ENCODE measurements at places on chromosomes 12 and 14. TPM values are rescaled to one million over a fixed set of nuclear protein-coding genes. Genes with fewer than 3 reads are reported as not detected.

- no peak for DNase-seq
These were observed 776 bp downstream of the BMP4 start for GRCh38 chr14:53955671-53956426.

- no peak for DNase-seq
These were observed 3.9 kb downstream of the SLCO1A2 start for GRCh38 chr12:21330682-21331253.

DNA sequence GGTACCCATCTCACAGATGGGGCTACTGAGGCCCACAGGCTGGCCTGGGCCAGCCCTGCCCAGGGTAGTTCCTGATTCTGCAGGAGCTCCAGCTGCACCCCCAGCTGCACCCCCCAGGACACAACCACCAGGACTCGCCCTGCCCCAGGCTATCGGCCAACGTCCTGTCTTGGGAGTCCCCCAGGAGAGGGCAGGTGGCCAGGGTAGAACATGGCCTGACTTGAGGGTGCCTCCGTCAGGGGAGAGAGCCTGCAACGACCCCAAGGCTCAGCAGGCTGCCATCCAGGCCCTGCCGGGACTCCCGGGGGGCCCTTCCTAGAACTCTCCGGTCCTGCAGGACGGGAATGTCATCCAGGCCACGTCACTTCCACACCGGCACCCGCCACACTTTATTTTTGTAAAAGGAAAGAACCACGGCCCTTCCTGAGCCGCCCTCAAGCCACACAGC is 15.8 kb downstream of the JAG2 start:
- DNase-seq = no peak

The DCAF4 gene
- total RNA-seq = 20.6 TPM

DNA sequence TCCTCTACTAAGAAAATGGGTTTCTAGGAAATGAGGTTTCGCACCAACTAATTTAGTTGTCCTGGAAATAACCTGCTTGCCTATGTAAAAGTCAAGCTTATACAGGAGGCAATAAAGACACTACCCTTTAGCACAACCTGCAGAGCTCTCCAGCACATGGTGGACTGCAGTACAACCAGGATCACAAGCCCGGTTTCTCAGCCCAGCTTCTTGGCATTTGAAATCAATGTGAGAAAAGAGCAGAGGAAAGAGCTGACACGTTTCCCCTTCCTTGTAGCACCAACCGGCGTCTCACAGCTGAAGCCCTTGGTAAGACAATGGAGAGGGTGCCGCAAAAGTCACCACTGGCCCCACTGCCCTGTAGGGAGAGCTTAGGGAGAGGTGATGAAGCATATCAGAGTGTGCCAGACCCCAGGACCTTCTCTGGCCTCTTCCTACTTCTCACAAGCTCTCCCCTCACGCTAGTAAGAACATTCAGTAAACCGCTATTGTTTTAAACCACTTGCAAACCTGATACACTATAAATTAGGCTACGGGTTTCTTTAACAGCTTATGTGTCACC is 8.6 kb downstream of the SPTLC2 start:
- DNase-seq = peak; percentile 66

- DNase-seq = no peak
These were observed 25.3 kb downstream of the RHOJ start for GRCh38 chr14:63229330-63230059.

GRCh38 chr12:10001171-10001776 is 2.4 kb upstream of the CLEC1B start:
- no peak for DNase-seq

DNA sequence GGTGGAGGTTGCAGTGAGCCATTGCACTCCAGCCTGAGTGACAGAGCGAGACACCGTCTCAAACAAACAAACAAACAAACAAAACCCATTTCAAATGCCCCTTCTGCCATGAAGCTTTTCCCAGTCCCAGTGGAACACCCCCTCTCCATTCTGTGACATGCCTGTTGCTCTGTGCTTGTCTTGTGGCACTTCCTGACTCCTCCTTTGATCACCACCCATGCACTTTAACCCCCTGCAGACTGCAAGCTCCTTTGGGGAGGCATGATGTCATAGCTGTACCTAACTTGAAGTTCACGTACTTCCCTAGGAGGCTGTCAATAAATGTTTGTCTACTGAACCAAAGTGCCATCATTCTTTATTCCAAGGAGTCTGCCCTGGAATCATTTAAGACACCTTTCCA is 64.7 kb downstream of the TMCC3 start:
- DNase-seq = no peak

DNA sequence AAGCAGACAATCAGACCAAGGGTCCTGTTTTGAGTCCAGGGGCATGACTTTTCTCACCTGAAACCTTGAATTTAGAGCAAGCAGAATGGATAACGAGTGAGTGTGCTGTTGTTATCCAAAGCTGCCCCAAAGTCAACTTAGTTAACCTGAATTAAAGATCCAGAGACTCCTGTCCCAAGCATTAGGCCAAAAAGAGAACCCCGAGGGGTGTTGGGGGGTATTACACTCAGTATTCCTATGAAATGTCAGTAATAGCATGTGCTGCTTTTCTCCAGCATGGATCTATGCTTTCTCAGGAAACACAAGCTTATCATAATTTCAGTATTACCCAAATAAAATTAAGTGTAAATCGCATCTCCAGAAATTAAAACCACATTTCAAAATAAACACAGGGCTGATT is 19.0 kb downstream of the EIF4B start:
- no peak for DNase-seq

GRCh38 chr12:1162081-1162760 is 171.2 kb downstream of the ERC1 start:
- no peak for DNase-seq

The DNAI7 gene
- total RNA-seq = not detected

DNA sequence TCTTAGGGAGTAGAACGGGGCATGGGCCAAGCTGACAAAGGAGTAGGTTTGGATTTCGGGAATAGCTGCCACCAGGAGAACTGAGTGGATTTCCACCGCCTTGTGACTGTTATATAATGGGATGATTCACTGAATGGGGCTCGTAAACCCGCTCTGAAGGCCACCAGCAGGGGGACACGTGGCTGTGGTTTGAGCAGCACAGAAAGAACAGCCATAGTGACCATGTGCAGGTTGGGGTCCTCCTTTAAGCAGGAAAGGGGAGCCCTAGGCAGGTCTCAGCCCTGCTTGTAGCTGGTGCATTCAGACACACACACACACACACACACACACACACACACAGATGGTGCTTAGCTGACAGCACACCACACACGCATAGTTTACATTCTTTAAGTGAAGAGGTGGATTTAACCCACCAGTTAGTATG is 8.6 kb upstream of the ASB2 start:
- DNase-seq = no peak

- no peak for DNase-seq
These were observed 198.4 kb downstream of the PHETA1 start for GRCh38 chr12:111170543-111170942.

The FSCB gene
- total RNA-seq = not detected

All from natural killer cell treated with Interleukin-12 subunit alpha and Interleukin-12 subunit beta and Interleukin-15 and Interleukin-18, amount 100 ng/mL, for 72 hours (primary cell).